ENCODE measurements at places on chromosomes 7 and 10. TPM values are rescaled to one million over a fixed set of nuclear protein-coding genes. Genes with fewer than 3 reads are reported as not detected.

DNA sequence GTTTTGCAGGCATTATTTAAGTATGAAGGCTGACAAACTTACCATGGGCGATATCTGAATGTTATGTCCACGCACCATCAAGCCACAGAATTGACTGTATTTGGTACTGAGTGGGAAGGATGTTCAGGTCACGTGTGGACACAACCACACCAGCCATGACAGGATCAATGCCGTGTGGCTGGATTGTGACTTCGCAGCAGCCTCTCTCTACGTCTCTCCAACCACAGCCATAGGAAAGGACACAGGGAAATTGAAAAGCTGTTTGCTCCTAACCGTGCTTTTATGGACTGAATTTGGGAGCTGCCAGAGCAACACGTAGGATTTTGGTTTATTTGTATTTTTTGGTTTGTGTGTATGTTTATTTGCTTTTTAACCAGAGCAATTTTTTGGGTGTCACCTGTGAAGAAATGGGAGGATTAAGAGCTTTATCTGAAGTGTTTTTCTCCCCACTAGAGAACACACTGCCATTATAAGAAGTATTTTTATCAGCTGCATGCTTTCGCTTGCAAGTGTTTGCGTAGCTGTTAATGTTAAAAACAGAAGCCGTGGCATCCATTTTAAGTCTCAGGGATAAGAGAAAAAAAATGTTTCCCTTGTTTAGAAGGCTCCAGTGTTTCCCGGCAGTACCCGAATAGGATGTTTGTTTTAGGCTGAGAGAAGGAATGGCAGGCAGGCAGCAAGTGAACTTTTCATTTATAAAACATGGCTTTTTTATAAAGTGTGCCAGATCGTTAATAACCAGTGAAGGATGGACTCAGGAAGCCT lies 401.1 kb upstream of the NFE2L3 start:
- no peaks in the 10 kb centered on the region for H3K27me3 ChIP-seq
- H3K4me1 ChIP-seq: no peaks in the 10 kb centered on the region
- no peak overlapping the region for H3K4me3 ChIP-seq
- no peak for DNase-seq

GRCh38 chr10:118392761-118393160 lies 50.6 kb upstream of the FAM204A start:
- no peak for DNase-seq
- H3K4me1 ChIP-seq: peaks cover 4% of the 10 kb centered on the region
- H3K27me3 ChIP-seq: peaks cover 35% of the 10 kb centered on the region
- no peak overlapping the region for H3K4me3 ChIP-seq

DNA sequence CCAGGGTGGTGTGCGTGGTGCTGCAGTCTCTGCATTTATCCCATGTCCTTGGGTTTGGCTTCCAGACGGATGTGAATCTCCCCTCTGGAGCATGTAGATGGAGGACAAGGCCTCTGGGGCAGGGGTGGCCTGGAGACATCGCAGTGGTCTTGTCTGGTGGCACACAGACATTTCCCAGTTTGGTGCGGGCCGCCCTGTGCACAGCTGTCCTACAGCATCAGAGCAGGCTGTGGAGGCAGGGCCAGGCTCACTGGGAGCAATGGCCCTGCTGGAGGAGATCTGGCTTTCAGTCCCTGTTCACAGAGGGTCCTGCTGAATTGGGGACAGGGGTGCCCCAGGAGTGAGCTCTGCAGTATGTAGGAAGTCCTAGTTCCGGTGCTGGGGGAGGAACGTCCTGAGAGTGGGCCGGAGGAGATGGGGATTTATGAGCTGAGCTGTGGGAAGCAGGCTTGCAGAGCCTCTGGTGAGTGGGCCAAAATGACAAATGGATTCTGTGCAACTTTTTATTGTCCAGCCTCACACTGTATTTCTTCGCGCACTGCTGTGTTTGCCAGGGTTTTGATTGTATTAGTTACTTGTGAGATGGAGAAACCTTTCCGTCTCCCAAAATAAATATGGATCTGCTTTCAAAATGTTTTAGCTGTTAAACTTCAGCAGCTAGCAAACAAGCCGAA lies 40.3 kb downstream of the MGMT start:
- H3K4me1 ChIP-seq: peaks cover 15% of the 10 kb centered on the region
- DNase-seq: no peak
- peaks cover 46% of the 10 kb centered on the region for H3K36me3 ChIP-seq
- no peaks in the 10 kb centered on the region for H3K27me3 ChIP-seq

- no peak overlapping the region for H3K4me3 ChIP-seq
- no peak overlapping the region for H3K27ac ChIP-seq
- H3K36me3 ChIP-seq: no peaks in the 10 kb centered on the region
- DNase-seq: no peak
- H3K27me3 ChIP-seq: peaks cover 4% of the 10 kb centered on the region
Observed at GRCh38 chr7:95304990-95305389, 19.3 kb downstream of the PON1 start.

Gene FEZF1
- not detected for total RNA-seq

DNA sequence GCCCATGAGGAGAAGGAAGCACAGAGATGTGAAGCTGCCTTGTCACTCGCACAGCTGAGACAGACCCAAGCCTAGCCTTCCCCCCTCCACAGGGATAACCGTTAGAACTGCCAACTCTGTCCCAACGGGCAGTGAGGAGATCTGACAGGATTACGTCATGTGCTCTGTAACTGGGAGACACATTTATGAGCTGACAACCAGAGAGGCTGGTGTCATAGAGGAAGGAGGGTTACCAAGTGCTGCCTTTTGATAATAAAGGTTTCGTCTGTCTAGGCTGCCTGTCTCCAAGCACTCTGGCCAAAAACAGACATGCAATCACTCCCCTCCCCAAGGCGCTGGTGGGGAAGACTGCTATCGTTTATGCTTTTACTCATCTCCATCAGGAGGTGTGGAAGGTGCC lies 165.9 kb downstream of the PLXNA4 start:
- no peak overlapping the region for H3K4me3 ChIP-seq
- no peaks in the 10 kb centered on the region for H3K36me3 ChIP-seq
- peak overlapping the region; percentile 76 for H3K27ac ChIP-seq
- peaks cover 2% of the 10 kb centered on the region for H3K27me3 ChIP-seq

Gene PTPN20
- 3.8 TPM for total RNA-seq
